ENCODE measurements at places on chromosomes 3 and 15. TPM values are rescaled to one million over a fixed set of nuclear protein-coding genes. Genes with fewer than 3 reads are reported as not detected.

DNA sequence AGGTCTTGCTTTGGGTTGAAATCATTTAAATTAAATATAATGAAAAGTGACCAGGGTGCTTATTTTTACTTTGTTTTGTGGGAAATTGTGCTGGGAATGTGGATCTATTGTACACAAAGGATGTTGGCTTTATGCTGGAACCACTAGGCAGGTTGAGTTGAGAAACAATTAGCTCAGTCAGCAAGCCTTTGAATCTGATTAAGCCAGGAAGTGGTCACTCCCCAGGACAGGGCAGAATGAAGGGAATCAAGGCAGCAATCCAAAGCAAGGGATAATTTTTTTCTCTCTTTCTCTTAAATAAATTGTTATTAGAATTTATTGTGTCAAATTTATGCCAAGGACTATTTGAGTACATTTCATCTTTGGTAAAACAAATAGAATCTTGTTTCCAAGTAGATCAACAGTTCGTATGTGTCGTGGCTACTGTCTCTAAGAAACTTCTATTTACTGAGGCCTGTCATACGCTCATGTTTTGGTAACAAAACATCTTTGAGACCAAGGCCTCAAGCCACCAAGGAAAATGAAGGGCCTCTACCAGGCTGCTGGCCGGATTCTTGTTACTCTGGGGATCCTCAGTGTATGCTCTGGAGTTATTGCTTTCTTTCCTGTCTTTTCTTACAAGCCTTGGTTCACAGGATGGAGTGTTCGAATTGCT is at the start of gene TMEM212:
TMEM212 (plus strand) TSS at position 486 of the 655 bp plus-strand sequence; CDS start at position 521, 35 bp downstream.
- no peak for DNase-seq

COLQ gene
- total RNA-seq = 3.0 TPM

- DNase-seq = no peak
Observed at GRCh38 chr15:101104141-101104540, 147.7 kb downstream of the CHSY1 start.

IGSF10 gene
- 0.31 TPM for total RNA-seq

CDCP1 gene
- 0.62 TPM for total RNA-seq

GOLGA6B gene
- total RNA-seq = not detected

MUC13 gene
- not detected for total RNA-seq

DNA sequence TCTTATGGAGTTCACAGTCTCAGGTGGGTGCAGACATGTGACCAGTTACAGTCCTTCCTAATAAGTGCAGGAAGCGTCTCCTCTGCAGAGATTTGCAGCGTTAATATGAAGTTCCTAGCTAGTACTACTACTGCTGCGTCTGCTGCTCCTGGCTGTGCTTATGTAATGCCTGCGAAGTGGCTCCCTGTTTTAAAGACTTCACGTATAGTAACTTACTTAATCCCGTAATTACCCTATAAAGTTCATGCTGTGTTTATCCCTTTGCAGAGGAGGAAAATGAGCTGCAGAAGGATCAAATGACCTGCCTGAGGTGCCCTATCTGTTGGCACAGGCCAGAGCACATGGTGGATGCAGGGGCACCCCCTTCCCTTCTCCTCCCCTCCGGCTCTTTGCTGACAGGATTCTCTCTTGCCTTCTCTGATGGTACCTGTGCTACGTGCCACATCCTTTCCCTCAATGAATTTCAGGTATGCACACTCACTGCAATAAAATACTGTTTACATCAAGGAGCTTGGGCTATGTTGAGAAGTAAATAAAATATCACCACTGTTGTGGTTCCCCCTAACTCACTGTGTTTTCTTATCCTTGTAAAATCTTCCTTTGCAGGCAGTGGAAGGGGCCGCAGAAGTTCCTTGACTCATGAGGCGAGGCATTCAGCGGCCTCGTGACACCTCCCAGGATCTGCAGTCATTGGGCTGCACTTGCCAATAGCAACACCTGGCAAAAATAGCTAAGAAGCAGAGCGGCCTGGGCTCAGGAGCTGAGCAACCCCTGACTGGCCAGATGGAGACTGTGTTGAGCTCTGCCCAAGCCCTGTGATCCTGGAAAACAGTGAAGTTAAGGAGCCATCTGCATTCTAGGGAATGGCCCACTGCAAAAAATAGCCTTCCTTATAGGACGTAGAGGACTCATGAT is 188.9 kb upstream of the ATP10A start:
- DNase-seq = no peak

GRCh38 chr15:67820122-67820991 is 5.0 kb upstream of the SKOR1 start:
- no peak for DNase-seq

GRCh38 chr3:72587282-72587681 is 261.0 kb downstream of the SHQ1 start:
- DNase-seq = no peak

KCNMB2 gene
- total RNA-seq = 15.4 TPM

DNA sequence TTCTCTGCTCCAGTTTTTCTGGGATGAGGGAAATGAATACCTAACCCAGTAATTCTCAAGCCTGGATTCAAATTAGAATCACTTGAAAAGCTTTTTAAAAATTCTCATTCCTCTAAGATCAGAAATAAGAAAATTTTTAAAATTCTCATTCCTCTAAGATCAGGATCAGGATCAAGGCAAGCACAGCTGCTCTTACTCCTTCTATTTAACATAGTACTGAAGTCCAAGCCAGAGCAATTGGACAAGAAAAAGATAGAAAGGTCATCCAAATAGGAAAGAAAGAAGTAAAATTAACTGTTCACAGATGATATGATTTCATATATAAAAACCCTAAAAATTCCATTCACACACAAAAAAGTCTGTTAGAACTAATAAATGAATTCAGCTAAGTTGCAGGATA is 24.2 kb upstream of the CLRN1 start:
- no peak for DNase-seq

DNA sequence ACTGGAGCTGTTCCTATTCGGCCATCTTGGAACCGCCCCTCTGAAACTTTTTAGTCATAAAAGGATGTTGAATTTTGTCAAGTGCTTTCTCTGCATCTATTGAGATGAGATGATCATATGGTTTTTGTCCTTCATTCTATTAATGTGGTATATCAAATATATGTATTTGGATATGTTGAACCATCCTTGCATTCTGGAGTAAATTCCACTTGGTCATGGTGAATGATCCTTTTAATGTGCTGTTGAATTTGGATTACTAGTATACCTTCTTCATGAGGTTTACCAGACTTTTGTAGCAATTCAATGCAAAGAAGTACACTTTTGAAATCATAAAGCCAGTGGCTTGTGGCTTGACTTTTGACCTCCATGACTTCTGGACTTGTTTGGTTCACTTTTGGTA is 33.4 kb upstream of the XRN1 start:
- no peak for DNase-seq

DNA sequence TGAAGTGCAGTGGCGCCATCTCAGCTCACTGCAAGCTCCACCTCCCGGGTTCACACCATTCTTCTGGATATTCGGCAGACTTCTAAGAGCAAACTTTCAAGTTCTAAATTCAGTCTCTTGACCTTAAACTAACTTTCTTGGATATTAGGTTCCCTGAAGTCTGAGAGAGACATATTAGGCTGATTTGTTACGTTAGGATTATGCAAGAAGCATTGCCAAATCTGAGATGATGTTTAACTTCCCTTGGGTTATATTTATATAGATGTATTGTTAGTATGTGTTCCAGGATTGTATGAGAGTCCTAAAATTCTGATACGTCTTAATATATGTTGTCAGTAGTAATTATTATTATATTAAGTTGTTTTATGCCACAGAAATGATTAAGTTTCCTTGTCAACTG is 80.1 kb downstream of the SLC6A1 start:
- no peak for DNase-seq

GRCh38 chr15:34338347-34338746 is 766 bp upstream of the SLC12A6 start:
- no peak for DNase-seq

- DNase-seq = no peak
Observed at GRCh38 chr15:70140543-70141375, 43.0 kb upstream of the TLE3 start.

- DNase-seq = no peak
Observed at GRCh38 chr3:106635826-106636225, 741.4 kb upstream of the CCDC54 start.

DNA sequence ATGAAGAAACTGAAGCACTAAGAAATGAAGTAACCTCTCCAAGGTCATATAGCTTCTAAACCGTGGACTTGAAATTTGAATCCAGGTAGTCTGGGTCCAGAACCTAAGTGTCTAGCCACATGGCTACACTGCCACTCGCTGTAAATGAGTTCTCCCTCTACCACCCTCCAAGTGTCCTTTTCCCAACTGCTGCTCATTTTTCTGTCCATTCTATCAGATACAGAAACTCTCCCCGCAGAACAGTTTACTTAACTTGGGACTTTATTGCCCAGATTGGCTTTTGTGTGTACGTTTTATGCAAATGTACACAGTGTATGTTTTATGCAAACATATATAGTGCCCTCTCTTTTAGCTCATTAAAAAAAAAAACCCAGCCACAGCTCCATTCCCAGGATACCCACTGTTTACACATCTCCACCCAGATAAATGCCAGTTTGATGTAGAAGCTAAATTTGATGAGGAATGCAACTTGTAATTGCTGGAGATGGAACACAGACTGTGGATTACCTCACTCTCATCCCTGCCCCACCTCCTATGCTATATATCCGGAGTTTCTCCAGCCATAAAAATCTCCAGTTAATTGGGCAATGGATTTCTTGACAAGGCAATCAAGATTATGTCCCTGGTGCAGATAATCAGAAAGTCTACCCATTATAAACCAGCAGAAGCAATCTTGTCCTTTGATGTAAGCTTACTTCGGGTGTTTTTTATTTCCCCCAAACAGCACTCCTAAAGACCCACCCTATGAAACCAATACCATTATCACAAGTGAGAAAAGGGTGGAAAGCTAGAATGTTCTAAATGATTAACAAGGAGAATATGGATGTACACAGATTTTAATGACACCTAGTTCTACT is 42.0 kb downstream of the THBS1 start:
- no peak for DNase-seq

GRCh38 chr15:100869151-100869999 is 10.3 kb upstream of the ALDH1A3 start:
- DNase-seq = no peak

HHATL gene
- total RNA-seq = not detected

GRCh38 chr15:65630760-65631159 is 9.0 kb downstream of the SLC24A1 start:
- no peak for DNase-seq

DNA sequence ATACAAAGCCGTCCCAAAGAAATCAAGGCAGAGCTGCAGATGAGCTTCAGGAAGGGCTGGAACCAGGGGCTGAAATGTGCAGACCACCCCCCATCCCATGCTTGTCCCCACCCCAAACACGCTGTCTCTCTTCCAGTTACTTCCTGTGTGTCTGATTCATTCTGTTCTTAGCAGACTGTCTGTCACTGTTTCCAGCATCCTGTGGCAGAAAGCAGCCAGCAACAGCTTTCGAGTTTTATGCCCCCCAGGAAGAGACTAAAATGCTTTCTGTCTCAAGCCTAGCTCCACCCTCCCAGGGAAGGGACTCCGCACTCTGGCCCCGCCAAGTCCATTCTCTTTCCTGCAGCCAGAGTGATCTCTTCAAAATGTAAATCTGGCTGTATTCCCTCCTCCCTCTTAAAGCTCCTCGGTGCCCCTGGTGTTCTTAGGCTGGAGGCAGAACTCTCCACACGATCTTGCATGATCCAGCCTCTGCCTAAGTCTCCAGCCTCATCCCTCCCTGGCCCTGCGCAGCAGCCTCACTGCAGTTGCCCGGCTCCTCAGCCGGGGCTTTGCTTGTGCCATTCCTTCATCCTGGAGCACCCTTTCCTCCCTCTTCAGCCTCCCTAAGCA is 41.5 kb downstream of the HRH1 start:
- DNase-seq = no peak

DNA sequence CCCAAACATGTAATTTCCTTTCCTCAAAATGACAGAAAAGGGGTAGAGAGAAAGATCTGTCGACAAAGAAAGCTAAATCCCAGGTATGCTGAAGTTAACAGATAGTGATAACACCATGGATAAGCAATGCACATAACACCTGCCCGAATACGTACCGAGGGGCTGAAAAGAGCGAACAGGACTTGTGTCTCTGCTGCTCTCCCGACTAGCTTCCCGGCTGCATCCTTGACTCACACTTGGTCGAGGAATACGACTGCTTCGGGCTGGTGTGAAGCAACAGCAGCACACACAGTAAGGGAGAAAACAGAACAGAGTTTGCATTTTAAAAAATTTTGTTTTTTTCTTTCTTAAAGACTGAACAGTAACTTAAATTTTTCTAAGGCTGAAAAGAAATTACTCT is 136.4 kb downstream of the CLASP2 start:
- DNase-seq = no peak

CYP8B1 gene
- not detected for total RNA-seq

GRCh38 chr15:58147171-58147611 is 9.0 kb downstream of the AQP9 start:
- DNase-seq = no peak

DNA sequence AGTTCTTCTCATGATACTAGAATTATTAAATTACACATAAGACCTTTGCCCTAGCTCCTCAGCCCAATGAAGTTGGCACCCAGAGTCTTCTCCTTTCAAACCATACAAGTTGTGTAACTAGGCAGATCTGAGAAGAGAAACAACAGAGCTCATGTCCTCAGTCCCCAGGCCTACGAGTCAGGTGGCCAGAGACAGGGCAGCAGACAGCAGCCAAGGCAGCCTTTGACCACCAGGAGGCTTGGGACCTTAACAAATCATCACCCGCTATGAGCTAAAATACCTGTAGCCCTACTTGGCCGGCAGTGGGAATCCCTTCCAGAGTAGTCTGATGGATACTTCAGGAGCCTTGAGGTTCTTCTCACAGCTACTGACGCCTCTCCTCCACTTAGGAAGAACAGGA is 18.3 kb downstream of the STIMATE start:
- no peak for DNase-seq

DNA sequence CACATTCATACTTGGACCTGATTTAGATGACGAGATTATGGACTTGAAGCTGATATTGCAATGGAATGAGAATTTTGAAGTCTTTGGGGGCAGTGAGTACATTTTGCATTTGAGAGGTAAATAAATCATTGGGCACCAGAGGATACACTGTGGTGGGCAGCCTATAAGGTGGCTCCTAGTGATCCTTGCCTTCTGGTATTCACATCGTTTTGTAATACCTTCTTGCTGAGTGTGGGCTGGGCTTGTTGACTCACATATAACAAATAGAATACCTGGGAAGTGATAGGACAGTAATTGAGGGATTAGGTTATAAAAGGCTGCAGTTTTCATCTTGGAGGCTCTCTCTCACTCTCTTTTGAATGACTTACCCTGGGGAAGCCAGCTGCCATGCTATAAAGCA is 605.5 kb upstream of the KCNMB2 start:
- DNase-seq = no peak

ZIC1 gene
- total RNA-seq = 15.6 TPM
